Body of pancreas (tissue), 4 donors: ENCODE measurements at places on chromosomes 6 and 20.

DNA sequence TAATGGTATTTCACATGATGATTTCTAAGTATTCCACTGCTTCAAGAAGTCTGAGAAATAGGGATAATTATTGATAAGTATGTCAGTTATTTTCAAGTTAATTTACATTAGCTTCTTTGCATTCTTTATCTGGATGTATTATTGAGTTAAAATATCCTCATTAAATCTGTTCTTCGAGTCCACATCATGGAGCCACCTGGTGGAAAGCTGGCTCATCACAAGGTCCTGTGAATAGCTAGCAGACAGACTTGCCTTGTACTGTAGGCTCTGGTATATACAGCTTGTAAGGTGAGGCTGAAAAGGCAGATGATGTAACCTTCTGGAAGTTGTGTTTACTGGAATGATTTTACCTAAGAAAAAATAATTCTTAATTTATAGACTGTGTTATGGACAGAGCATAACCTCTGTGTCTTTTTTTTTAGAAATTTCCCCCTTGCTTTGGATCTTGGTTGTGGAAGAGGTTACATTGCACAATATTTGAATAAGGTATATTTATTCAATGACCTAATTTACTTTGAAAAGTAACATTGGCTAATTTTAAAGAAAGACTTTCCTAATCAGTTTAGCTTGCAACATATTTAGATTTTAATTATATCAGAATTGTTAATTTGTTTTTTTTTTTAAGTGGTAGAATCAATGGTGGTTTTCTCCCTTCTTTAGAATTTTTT, 3.5 kb downstream of the NDUFAF5 start:
- H3K27me3 ChIP-seq, result no peaks in the 10 kb centered on the region
- peak; percentile 61 for DNase-seq
- H3K4me1 ChIP-seq, result peaks cover 33% of the 10 kb centered on the region
- peak overlapping the region; percentile 53 for H3K27ac ChIP-seq
- no peak overlapping the region for H3K4me3 ChIP-seq

GRCh38 chr6:127812985-127813698, 87.7 kb downstream of the THEMIS start:
- no peak overlapping the region for H3K27ac ChIP-seq
- H3K36me3 ChIP-seq, result no peaks in the 10 kb centered on the region
- no peaks in the 10 kb centered on the region for H3K27me3 ChIP-seq
- DNase-seq, result no peak

GRCh38 chr20:63234693-63235398, 859 bp upstream of the BIRC7 start:
- peaks cover 8% of the 10 kb centered on the region for H3K4me1 ChIP-seq
- H3K36me3 ChIP-seq, result no peaks in the 10 kb centered on the region
- no peak overlapping the region for H3K4me3 ChIP-seq
- peak; percentile 57 for DNase-seq

- no peaks in the 10 kb centered on the region for H3K27me3 ChIP-seq
- DNase-seq, result no peak
- H3K4me3 ChIP-seq, result no peak overlapping the region
Measured at GRCh38 chr6:105594821-105595220, 191.9 kb upstream of the PREP start.

- no peaks in the 10 kb centered on the region for H3K36me3 ChIP-seq
- H3K4me1 ChIP-seq, result no peaks in the 10 kb centered on the region
- no peak overlapping the region for H3K27ac ChIP-seq
- no peak overlapping the region for H3K4me3 ChIP-seq
- no peak for DNase-seq
- no peaks in the 10 kb centered on the region for H3K27me3 ChIP-seq
Measured at GRCh38 chr20:59611286-59611685, 6.9 kb downstream of the PHACTR3 start.

DNA sequence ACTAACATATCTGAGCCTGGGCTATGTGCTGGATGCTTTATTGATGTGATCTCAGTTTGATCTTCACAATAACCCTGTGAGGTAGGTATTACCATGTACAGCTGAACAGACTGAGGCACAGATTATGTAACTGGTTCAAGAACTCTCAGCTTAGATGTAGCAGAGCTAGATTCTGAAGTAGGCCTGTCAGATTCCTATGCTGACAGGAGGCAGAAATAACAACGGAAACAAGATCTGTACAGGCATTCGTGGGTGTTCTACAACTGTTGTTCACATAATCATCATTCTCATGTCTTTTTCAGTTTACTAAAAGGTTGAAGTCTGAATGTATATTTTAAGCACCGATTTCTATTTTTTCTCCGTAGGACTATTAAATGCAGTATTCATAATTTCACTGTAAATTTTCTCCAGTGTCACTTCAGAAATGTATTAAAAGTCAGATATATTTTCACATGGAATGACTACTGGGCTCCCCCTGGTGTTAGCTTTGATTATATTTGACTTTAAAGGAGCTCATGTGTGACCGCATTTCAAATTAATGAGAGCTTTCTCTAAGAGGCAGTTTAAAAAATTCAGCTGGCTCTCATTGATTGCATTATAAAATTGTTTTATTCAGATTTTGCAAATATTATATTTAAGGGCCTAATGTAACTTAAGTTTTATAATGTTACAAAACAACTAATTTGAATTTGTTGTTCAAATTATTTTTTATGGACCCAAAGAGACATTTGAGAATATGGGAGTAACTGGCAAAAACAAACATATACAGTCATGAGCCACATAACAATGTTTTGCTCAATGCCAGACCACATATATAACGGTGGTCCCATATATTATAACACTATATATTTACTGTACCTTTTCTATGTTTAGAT, 36.4 kb upstream of the SLC17A4 start:
- H3K36me3 ChIP-seq, result no peaks in the 10 kb centered on the region
- H3K27ac ChIP-seq, result no peak overlapping the region
- H3K4me1 ChIP-seq, result peaks cover 9% of the 10 kb centered on the region
- H3K4me3 ChIP-seq, result no peak overlapping the region
- H3K27me3 ChIP-seq, result no peaks in the 10 kb centered on the region
